ENCODE measurements at places on chromosomes 4 and X.

DNA sequence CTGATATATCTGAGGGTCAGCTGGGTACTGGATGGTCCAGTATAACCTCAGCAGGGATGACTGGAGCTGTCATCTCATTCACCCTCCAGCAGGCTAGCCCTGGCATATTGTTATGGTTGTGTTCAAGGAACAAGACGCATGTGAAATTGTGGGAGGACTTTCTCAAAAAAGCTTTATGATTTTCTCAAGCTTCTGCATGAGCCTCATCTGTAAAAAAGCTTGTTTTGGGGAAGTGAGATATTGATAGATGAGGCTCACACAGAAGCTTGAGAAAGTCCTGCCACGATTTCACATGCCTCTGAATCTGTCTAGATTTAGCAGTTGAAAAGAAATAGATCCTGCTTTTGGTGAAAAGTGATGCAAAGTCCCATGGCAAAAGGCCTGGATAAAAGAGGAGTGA lies 93.4 kb downstream of the SPCS3 start:
- DNase-seq, result no peak

DNA sequence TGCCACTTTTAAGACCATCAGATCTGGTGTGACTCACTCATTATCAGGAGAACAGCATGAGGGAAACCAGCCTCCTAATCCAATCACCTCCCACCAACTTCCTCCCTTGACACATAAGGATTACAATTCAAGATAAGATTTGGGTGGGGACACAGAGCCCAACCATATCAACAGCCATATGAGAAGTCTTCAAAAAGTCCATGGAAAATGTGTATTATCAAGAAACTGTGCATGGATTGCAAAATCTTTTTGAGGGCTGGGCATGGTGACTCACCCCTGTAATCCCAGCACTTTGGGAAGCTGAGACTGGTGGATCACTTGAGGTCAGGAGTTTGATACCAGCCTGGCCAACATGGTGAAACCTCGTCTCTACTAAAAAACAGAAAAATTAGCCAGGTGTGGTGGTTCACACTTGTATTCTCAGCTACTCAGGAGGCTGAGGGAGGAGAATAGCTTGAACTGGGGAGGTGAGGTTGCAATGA lies 17.8 kb upstream of the RPL39 start:
- no peak for DNase-seq

- DNase-seq, result no peak
Observed at GRCh38 chrX:96843566-96843965, 40.1 kb upstream of the RPA4 start.

GRCh38 chrX:34839451-34839850 lies 103.1 kb upstream of the FAM47B start:
- DNase-seq, result peak; percentile 9

DNA sequence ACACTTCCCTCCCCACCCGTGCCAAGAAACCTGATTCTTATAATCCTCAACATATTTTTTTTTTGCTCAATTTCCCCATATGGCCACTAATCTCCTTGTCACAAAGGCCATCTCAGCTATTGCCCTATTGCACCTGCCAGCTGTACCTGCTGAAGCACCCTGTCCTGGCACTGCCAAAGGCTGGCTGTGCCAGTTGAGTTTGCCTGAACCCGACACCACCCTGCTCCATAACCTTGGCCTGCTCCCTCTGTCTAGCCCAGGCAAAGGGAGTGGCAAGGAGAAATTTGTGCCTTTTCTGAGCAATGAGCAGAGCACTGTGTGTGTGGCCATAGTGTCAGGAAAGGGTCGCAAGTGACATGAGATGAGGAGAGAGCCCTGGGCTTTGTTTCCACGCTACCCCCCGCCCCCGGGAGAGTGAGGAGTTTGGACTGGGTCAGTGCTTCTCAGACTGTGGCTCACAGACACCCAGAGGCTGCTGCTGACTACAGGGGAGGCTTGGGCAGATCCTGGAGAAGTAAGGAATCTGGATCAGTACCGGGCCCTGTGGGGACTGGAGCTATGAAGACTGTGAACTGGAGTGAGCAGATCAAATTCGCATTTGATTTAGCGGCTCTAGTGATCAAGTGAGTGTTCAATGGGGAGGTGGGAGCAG lies 42.2 kb upstream of the HMGB3 start:
- no peak for DNase-seq

GRCh38 chrX:78131117-78131516 lies 8.3 kb downstream of the TAF9B start:
- DNase-seq, result no peak

DNA sequence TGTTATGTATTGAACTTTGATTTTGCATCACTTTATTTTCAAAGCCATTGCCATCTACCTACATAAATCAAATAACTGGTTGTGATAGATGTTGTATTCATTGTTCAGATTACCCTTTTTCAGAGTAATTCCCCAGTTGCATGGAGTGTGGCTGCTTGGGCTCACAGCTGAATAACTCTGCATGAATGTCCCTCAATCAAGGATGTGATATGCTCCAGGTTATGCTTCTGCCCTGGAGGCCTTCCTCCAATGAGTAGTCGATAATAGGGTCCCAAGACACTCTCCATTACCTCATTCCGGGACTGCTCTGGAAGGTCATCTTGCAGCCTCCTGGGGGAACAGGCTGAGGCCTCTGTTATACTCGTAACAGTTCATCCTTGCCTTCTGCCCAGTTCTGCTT lies 251.8 kb downstream of the ADGRL3 start:
- DNase-seq, result no peak

DNA sequence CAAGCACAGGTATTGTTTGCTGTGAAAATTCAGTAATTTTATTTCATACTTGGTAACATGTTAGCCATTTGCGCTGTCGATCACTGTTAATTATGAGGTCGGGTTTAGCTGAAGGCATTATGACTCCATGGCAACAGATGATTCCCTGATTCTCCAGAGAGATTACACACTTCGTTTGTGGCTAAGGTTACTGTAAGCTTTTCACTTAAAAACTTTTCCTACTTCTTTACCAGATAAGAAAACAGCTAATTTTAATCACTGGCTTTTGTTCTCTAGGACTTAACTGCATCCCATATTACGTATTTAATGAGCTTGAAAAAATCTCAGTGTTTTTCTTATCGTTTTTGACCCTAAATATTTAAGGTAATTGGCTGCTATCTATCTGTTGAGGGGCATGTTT lies 2.1 kb downstream of the GSTCD start:
- no peak for DNase-seq

DNA sequence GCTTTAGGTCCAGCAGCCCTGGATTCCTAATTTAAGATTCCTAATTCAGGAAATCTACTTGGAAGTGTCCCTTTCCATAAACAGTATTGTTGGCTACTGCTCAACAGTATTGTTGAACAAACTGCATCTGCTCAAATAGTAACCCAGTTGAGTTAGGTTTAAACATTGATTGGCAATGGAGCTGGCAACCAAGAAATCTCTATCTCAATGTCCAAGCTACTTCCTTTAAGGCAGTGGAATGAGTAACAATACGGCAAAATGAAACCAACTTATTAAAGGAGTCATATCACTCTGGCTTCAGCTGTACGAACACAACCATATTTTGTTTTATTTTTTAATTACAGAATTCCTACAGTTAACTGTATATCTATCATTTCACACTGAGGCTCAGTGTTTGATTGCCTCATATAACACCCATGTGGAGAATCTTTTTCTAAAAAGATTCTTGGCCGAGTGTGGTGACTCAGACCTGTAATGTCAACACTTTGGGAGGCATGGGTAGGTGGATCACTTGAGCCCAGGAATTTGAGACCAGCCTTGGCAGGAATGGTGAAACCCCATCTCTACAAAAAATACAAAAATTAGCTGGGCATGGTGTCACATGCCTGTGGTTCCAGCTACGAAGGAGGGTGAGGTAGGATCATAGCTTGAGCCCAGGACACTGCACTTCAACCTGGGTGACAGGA lies 71.7 kb upstream of the IL13RA1 start:
- peak; percentile 65 for DNase-seq

DNA sequence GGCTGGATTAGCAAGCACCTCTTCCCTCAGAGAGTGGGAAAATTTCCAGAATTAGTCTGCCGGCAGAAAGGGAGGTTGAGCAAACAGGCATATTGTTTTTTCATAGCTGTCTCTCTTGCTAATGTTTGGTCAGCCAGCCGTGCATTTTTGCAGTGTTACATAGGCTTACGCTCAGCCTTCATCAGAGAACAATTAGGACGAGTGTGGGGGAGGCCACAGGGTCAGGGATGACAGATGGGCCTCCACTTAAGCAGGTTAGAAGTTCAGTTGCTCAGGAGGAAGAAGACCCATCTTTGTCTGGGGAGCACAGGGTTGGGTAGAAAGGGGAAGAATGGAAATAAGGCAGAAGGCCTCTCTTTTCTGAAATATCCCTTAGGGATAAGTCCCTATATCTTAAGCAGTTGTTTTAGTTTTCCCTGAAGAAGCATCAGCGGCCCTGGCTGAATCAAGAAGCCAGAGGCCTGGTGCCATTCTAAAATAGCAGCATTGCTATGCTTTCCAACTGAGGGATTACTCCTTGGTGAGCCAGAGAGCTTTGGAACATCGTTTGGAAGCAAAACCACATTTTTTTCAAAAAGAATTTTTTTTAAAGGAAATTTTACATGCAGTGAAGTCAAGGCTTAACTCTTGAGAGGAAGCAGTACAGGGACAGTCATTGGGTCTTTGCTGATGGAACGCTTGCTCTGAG lies 118.8 kb downstream of the SMIM20 start:
- peak; percentile 90 for DNase-seq

DNA sequence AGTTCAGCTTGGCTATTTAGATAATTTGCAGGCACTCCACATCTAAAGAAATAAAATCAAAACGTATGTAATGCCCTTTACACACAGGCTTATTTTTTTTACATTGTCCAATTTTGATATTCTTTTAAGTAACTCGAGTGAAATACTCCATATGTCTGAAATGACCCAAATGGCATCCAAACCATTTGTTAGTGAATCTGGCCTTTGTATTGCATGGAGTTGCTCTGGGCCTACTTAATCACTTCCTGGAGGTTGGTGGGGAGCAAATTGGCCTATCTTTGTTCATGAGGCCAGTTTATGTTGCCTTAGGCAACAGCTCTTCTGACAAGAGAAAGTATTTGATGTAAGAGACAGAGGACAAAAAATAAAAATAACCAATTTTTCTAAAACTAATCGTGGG lies 47.6 kb upstream of the TMEM131L start:
- no peak for DNase-seq

DNA sequence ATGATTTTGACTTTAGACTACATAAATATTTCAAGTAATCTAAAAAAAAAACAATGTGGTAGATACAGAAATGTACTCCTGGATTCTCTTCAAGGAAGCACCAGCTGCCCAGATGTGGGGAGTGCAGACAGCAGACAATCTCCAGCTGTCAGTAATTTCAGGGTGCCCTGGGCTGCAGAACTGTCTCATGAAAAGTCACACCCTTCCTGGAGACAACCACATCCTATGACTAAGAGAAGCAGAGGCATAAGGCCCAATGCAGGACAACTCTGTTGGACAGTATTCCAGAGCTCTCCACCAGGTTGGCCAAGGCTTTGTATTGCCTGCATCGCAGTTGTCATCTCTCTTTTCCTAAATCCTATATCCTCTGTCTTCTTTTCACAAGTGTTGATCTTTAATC lies 34.4 kb upstream of the BLTP1 start:
- DNase-seq, result peak; percentile 45

DNA sequence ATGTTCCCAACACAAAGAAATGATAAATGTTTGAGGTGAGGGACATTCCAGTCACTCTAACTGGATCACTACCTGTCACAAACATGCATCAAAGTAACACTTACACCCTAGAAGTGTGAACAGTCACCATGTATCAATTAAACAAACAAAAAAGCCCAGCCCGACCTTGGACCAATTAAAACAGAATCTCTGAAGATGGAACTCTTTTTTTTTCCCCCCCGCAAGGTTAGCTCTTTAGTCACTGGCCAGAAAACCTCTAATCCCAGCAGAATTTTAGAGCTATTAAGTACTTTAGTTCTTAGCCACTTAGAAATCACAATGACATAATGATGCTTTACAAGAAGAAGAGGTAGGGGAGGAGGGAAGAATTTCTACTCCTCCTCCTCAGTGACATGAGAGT lies 154.5 kb downstream of the PALLD start:
- DNase-seq, result peak; percentile 61

GRCh38 chr4:156763511-156763910 lies 208.1 kb downstream of the PDGFC start:
- peak; percentile 10 for DNase-seq

DNA sequence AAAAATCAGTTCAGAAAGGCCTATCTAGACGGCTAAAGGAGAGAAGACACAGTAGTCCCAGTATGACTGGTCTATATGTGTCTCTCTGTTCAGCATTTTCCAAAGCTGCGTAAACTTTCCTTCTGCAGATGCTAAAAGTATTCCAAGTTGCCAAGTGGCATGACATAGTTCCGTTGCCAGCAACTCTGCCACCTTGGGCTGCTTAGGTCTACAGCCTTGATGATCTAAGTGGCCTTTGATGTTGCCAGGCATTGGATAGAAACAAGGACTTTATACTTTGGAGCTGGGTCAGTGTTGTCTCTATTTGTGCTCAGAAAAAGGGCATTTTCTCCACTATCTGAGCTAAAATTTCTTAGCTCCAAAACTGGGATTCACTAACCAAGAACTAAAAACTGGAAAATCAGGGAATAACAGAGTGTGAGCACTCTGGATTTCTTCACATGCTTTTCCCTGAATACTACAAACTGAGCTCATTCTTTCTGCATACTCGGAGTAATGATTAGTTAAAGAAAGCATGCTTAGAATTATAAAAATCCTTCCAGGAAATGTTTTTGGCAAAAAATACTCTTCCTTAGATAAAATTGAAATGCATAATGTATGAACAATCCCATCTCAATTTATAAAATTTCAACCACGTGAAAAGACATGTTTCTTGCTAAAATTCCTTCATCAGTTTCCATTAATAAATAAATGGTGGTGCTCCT lies 191.4 kb downstream of the ADAMTS3 start:
- peak; percentile 83 for DNase-seq

DNA sequence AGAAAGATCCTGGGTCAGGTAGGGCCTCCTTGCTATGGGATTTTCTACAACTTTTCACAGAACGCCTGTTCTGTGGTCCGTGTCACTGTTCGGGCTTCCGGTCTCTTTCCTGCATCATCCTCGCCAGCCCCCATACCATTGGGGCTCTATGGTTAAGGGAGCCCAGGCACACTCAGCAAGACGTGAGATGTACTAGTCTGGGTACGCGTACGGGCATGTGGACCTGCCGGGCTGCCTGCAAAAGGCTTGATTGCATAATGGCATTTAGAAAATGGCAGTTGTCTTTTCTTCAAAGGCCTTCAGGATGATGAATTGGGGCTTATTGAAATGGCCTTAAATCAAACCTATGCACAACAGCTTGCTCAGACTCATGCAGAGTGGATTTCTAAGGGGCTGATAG lies 86.7 kb downstream of the CNGA2 start:
- DNase-seq, result no peak
